ENCODE measurements at places on chromosomes 3 and 15. TPM values are rescaled to one million over a fixed set of nuclear protein-coding genes. Genes with fewer than 3 reads are reported as not detected.

- no peak for DNase-seq
These were observed 16.1 kb downstream of the TNIK start for GRCh38 chr3:171444001-171444690.

DNA sequence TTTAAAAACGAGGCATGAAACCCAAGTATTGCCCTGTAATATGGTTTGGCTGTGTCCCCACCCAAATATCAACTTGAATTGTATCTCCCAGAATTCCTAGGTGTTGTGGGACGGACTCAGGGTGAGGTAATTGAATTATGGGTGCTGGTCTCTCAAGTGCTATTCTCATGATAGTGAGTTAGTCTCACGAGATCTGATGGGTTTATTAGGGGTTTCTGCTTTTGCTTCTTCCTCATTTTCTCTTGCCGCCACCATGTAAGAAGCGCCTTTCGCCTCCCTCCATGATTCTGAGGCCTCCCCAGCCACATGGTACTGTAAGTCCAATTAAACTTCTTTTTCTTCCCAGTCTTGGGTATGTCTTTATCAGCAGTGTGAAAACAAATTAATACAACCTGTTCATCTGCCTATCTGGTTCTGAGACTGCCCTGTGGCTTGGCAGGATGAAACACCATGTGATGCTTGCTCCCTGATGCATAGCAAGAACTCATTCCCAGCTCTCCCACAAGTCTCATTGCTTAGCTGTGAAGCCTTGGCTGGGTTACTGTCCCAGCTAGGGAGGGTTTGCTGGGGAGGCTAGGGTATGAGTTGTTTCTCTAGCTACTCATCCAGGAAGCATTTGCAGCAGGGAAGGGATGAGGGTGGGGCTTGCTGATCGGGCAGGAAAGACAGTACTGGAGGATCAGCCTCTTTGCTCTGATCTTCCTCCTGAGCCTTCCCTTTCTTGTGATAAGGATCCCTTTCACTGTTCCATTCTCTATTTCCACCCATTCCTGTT lies 3.7 kb upstream of the SQOR start:
- DNase-seq: no peak

DNA sequence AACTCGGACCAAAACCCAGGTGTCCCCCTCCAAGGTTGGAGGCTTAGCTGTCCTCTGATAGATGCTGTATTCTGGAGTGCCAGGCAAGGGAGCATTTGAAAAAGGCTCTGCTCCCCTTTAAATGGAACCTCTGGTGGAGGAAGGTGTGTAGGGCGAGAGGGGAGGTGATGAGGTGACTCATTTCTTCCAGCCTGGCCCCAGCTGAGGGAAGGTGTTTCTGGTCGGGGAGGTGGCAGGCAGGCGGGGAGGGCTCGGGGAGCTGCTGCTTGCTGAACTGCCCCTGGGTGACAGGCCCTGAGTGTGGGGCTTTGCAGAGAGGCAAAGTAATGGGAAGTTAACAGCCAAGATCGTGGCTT lies 18.8 kb downstream of the PSTPIP1 start:
- peak; percentile 86 for DNase-seq

GRCh38 chr3:188863999-188864406 lies 307.8 kb upstream of the TPRG1 start:
- no peak for DNase-seq

- no peak for DNase-seq
These were observed 188.7 kb upstream of the EIF1B start for GRCh38 chr3:40120806-40121205.

RASL12 gene
- polyA plus RNA-seq: not detected

DNA sequence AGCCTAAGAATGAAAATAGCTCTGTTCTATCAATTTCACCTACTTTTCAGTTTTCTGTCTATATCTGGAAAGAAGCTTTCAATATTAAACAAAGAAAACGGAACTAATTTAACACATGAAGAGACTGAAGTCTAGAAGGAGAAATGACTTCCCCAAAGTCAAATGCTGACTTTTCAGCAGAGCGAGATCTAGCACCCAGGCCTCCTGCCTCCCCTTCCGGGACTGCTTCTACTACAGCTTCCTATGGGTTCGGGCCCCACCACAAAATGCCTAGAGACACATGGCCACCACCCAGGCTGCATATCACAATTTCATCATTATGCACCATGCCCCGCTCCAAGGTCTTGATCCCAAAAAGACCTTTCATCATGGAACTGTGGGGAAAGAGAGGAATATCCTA lies 104.5 kb downstream of the SST start:
- DNase-seq: no peak

DNA sequence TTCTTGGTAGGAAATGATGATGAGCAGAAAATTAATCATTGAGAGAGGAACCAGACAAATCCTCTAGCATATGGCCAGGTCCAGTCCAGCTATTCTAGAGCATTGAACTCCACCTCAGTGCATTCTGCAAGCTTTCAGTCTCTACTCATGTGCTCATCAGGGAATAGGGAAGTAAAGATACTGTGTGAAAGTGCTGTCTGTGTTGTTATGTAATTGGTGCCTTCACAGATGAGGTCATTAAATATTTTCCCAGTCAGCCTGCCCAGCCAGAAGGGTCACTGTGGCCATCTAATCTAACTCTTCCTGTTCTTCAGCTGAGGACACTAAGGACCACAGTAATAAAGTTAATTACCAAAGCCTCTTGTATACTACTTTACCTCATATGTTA lies 28.2 kb downstream of the C3orf62 start:
- DNase-seq: no peak

DNA sequence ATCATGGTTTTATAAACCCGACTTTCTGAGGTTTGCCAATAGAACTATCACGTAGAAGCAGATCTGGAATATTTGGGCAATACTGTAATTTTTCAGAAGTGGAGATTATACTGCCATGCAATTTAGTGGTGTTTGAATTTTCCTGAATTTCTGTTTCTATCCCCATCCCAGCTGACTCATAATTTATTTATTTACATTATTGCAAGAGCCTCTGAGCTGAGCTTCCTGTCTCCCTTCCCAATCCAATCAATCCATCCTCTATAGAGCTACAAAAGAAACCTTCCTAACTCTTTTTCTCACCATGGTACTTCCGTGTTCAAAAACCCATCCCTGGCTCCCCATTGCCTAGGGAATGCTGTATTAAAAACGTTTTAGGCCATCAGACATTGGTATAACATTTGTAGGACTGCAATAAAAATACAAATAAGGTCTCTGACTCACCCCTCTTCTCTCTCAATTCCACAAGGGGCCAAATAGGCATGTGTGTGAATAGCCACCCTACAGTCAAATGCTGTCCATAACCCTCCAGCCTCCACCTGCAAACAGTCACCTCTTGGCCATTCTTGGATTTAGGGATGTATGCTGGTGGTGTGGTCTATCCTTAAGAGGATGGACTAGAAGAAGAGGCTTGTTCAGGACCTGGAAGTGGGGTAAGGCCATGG lies 190.7 kb downstream of the CD47 start:
- DNase-seq: no peak

DNA sequence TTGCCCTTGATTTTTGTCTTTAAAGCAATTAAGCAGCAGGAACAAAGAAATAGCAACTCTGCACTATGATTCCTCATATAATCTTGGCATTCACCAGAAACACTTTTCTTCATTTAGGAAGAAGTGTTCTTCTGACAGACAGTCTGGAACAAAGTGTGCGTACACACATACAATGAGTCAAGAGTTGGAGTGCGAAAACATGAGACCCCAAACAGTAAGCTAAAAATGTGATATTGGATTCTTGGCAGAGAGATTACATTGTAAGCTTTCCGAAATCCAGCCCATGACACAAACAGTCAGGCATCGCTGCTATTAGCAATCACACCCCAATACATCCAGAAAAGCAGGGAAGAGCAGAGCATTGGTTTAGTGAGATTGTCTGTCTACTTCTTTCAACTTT lies 306.7 kb upstream of the TBC1D5 start:
- DNase-seq: no peak

TXNRD3 gene
- 0.77 TPM for polyA plus RNA-seq

DNA sequence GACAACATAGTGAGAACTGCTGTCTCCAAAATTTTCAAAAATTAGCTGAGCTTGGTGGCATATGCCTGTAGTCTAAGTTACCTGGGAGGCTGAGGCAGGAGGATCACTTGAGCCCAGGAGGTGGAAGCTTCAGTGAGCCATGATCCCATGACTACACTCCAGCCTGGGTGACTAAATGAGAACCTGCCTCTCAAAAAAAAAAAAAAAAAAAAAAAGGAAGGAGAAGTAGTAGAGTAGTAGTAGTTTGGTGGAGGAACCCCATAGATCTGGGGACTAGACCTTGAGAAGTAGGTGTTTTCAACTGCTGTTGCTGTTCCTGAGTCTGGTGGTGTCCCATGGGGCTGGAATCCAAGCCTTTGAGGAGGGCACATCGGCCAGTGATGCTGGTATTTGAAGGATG lies 38.4 kb upstream of the UBE2E2 start:
- DNase-seq: no peak

SAXO2 gene
- 0.26 TPM for polyA plus RNA-seq

- no peak for DNase-seq
These were observed 8.4 kb downstream of the ACSBG1 start for GRCh38 chr15:78225783-78226541.

- DNase-seq: no peak
These were observed 13.5 kb downstream of the IQGAP1 start for GRCh38 chr15:90401495-90401894.

DNA sequence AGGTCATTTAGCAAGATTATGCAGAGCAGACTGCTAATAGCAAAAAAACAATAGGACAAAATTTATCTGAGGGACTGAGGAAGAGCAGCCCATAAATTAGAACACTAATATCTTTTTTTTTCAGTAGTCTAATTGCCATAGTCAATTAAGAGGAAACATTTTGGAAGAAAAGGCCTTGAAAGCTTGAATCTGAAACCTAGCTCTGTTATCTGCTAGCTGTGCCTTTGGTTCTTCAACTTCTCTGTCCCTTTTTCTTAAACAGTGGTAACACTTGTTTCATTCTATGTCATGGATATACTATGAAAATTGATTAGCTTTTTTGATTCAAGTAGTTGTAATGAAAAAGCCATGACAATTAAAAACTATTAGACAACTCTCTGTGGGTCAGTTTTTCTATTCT lies 1.7 kb downstream of the ATR start:
- DNase-seq: no peak

DNA sequence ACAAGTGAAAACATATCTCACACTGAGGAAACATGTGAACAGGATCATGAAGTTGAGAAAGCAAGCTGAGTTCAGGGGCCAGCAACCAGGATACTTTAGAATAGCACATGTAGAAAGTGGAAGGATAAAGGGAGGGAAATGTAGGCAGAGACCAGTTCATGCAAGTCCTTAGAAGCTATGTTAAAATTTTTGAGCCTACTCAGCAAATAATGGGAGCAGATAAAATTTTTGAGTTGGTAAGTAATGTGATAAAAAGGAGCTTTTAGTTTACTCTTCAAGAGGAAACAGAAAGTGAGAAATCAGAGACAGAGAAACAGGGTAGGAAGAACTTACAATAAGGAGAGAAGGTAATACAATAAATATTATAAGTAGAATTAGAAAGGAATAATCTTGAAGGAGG lies 105.6 kb upstream of the ZBTB20 start:
- DNase-seq: no peak

- DNase-seq: no peak
These were observed 103.9 kb downstream of the RARB start for GRCh38 chr3:25531971-25532370.

DNA sequence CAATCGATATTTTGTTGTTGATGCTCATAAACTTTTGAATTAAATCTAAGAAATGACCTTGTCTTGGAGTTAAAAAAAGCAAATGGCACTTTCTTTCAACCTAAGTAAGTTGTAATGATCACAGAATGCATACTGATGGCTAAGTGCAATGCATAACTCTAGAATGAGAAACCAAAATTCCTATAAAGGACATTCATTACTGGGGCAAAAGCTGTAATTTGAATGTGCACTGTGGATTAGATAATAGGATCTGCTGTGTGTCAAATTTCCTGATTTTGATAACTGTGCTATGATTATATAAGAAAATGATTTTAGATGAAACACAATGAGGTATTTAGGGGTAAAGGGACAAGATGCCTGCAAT lies 14.3 kb downstream of the SIAH2 start:
- no peak for DNase-seq

DNA sequence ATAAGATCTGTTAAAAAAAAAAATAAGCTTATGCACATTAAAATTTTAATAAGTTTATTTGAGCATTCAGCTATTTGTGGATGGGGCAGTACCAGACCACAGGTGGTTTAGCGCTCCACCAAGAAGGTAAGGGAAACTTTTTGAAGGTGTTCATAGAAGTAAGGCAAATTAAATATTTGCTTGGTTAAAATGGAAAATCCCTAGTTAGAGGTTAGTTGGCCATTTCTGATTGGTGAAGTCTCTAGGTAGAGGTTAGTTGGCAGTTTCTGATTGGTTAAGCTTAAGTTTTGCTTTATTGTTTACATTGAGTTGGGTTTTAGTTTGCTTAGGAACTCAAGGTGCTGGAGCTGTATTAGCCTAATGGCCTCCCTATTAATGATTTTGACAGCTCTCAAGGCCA lies 30.7 kb downstream of the SCN11A start:
- DNase-seq: no peak

DNA sequence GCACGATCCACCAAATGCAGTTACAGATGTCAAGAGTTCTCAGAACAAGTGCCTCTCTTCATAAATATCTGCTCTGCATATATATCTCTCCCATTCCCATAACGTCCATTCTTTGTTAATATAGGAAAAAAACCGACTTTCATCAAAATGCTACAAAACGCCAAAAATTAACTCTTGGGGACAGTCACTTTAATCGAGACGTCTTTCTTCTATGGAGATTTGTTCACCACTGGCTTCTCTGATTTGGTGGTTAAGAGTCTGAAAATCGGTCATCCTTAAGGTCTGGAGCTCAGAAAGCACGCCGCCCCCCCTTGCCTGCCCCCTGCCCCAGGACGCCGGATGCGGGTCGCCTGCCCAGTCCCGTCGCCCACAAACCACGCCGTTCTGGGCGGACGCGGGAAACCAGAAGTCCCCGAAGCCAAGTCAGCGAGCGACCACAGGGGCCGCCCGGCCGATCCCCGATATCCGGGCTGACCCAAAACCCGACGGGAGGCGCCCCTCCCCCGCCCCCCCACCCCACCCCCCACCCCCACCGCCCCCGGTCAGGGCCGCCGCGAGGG lies 252.7 kb downstream of the TJP1 start:
- DNase-seq: no peak

PLCD1 gene
- polyA plus RNA-seq: 41.2 TPM

AADACL2 gene
- not detected for polyA plus RNA-seq

GRCh38 chr3:128488636-128488990 lies 4.4 kb downstream of the GATA2 start:
- DNase-seq: no peak

GRCh38 chr3:124685481-124685880 lies 44.8 kb upstream of the UMPS start:
- no peak for DNase-seq

IL5RA gene
- 1.1 TPM for polyA plus RNA-seq

TCAIM gene
- 16.7 TPM for polyA plus RNA-seq
